CD4-positive, alpha-beta T cell treated with Interleukin-10 for 1 hour (primary cell): ENCODE measurements at places on chromosomes 4 and X.
A peak's percentile ranks its signal among the peaks of the same experiment; 100 is the strongest.

DNA sequence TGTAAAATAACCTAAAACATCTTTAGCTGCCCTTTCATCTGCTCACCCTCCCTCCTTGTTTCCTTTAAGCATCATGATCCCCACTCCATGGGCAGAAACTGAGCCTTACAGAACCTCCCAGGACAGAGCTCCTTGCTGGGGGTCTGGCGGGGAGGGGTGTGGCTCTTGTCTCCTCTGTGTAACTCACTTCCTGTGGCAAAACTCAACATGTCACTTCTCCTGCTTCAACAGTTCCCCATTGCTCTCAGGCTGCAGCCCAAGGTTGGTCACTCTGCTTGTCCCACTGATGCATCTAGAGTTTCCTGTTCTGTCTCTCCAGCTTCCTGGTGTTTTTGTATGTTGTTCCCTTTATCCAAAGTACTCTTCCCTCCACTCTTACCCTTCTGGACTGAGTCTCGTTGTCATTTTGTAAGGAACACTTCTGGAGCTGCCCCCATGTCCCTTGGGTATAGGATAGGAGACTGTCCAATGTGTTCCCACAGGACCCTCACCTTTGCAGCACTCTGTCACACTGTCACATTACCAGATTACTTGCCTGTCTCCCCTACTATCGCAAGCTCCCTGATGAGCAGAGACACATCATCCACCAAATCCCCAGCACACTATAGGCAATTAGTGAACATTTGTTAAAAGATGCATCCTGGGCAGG, 19.6 kb downstream of the TMEM31 start:
- DNase-seq = no peak

- DNase-seq = no peak
Measured at GRCh38 chr4:144962300-144962699, 135.7 kb downstream of the ANAPC10 start.

DNA sequence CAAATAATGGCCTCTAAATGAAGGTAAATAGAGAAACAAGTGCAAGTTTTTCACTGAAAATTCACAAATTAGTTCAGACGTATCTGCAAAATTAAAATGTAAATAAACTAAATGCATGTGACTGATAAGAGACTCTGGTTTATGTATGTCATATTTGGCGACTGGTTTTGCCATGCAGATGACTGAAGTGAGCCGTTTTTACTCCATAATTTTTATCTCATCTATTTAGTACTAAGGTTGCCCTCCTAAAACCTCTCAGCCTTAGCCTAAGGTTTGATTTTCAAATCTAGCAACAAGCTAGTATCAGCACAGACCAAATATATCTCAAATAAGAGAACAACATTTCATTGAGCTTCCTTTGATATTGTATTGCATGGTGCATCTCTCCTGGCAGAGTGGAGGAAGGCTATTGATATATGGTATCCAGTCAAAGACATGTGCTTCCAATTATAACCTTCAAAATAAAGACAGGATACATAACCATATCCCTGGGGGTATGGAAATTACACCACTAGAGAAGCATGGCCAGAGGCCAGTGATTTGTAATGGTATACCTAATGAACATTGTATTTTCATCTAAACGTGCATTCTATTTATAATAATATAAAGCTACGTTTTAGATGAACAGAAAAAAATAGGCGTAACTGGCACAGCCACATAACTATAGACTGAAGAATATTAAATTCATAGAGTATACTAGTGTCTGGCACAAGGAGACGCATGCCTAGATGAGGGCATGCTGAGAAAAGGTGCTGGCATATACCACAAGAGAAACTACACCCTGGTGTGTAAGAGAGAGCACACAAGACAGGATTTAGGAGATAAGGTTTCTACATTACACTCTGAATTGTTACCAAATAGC, 392.6 kb upstream of the INTU start:
- DNase-seq = no peak

GRCh38 chrX:149909324-149910177, 19.8 kb upstream of the HSFX4 start:
- DNase-seq = no peak

DNA sequence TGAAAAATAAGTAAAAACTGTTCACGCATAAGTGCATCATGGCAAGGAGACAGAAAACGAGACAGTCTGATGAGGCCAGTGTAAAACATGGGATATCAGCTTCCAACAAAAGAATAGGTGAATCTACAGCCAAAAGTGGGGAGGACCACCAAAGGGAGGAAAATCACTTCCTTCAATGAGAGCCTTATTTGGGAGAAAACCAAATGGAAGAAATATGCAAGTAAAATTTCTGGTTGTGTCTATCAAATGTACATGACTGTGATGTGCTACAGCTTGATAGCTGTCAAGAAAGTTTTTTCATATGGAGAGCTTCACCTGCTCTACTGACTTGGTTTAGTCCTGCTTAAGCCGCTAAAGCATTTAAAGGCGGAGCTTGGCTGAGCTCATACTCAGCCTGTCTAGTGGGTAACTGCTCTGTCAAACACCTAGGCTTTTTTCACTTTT, 66.2 kb downstream of the MAGEA1 start:
- no peak for DNase-seq

DNA sequence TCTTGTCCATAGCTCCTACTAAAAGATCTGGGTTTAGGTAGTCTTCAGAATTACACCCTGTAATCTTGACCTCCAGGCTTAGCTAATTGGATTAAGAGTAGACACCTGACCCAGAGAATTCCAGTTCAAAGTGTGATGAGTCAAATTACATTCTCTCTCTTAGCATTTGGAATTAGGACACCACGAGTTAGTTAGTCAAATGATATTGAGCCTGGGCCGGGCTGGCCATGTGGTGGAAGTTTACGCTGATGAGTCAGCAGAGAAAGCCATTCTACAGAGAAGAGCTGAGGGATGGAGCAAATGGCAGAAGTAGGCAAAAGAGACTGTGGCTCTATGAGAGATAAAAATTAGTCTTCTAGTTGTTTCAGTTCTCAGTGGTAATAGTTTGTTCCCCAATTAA, 31.1 kb downstream of the CEP44 start:
- no peak for DNase-seq

GRCh38 chrX:133783274-133783673, 202.1 kb downstream of the GPC3 start:
- DNase-seq = no peak

DNA sequence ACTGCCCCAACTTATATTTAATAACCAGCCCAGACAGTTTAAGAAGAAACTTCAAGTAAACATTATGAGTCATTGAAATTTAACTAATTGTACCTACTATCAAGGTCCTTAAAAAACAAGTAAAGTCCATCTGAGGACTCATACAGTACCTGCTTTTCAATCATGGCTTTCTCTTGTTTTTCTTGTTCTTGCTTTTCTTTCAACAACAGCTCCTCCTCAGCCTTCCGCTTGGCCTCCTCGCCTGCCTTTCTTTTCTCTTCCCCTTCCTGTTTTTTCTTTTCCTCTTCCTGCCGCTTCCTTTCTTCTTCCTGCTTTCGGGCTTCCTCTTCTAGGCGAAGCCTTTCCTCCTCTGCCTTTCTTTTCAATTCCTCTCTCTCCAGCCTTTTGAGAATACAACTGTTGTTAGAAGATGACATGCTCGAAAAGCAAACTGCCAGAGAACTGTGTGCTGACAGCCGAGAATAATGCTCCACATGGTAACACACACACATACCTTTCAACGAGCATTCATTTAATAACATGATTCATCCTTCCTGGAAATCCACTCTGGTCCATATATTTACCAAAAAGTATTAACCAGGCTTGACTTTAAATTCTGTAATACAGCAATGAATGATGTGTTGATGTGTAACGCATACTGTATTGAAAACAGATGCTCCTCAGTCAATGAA, 25.2 kb upstream of the BCLAF3 start:
- no peak for DNase-seq

DNA sequence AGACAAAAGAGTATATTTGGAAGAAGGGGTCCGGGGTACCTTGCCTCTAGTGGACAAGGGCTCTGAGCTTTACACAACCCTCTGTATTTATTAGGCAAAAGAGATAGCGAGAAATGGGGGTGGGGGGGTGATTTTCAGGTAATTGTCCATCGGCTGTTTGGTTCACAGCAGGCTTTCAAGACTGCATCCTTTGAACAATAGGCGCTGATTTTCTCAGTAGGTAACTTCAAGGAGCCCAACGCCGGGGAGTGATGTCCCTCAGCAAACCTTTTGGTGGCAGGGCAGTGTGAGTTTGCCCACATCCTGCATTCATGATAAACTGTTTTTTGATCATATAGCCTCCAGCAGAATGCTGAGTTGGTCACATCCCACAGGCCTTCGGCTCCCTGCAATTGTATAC, 61.6 kb downstream of the KDM5C start:
- no peak for DNase-seq

- DNase-seq = peak; percentile 25
Measured at GRCh38 chr4:26217961-26218676, 102.7 kb upstream of the RBPJ start.

GRCh38 chr4:149831656-149832208, 16.1 kb upstream of the IQCM start:
- no peak for DNase-seq

- no peak for DNase-seq
Measured at GRCh38 chrX:11254417-11255109, 38.6 kb upstream of the AMELX start.

GRCh38 chr4:26573389-26573794, 10.5 kb upstream of the TBC1D19 start:
- DNase-seq = no peak

GRCh38 chr4:183082053-183082452, 17.0 kb upstream of the WWC2 start:
- DNase-seq = no peak

DNA sequence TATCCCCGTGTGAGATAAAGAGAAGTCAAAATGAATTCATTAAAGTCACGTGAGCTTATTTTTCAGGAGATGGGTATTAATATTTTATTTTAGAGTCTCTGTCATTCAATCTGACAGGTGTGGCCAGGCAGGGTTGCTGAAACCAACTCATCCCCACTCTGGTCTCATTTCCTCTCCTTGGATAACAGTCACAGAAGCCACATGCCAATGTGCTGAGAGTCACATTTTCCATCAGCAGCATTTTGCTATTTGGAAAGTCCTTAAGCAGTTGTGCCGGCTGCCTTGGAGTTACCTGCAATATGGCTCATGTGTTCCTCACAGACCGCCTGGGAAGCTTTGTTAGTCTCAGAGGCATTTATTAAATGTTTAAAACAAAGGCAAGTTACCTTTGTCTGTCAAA, 302.3 kb downstream of the DCHS2 start:
- no peak for DNase-seq

DNA sequence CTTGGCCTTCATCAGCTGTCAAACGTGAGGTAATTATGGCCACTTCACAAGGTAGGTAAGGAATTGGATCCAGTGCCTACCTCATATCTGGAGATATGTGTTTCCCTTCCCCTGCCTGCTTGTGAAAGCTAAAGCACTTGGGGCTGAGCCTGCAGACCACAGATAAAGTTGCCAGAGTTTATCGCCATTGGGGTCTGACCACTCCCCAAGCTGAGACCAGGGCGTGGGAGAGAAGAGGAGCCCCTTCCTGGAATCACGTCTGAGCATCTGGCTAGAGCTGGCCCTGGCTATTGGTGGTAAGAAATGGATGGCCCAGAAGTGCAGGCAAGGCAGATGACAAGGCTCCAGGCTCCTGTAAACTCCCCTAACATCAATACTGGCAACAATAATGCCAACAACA, 2.7 kb downstream of the ALAS2 start:
- no peak for DNase-seq

- DNase-seq = no peak
Measured at GRCh38 chr4:122623637-122624166, 2.8 kb upstream of the IL21 start.

DNA sequence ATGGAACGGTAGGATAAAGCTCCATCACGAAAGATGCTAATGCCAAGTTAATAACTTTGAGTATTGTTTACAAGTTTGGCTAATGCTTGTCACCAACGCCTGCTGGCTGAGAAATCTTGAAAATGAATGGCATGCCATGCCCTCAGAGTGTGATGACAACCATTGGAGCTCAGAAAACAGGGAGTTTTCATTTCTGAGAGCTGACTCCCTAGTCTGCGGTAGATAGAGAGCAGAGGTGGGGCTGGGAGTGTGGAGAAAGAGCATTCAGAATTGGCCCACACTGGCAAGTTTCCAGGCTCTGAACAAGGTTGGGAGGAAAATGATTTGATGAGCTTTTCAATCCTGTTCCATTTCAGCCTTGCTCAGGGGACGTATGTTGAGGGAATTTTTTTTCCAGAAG, 183.9 kb downstream of the CPEB2 start:
- DNase-seq = no peak

DNA sequence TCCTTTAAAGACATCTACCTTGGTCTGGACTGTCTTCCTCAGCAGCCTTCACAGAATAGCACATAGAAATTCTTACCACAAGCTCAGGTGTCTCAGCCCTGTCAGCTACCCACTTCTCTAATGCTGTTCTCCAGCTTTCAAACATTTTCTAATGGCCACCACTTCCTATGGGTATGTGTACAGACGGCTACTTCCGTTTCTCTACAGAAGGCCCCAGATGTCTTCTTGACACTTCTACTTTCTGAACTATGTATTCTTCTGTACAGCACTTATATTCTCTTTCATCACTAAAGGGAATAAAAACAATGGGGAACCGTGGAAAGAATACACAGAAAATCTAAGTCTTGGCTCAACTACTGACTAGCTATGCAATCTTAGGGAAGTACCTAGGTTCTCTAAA, 13.3 kb downstream of the OPHN1 start:
- no peak for DNase-seq

DNA sequence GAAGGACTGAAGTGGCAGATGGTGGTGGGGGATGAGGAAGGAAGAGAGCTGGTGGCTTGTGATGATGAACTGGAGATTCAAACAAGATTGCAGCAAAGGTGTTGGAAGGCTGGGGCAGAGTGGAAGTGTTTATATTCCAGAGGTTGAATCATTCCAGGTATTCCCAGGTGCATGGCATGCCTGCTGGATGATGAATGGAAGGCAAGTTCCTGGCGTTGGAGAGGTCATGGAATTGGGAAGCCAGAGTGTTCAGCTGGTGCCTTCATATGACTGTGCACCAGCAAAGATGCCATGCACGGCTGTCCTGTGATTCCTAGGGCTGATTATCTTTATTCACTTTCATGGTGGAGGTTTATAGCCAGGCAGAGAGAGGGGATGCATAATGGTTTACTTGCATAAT, 135.8 kb upstream of the PUDP start:
- DNase-seq = no peak

DNA sequence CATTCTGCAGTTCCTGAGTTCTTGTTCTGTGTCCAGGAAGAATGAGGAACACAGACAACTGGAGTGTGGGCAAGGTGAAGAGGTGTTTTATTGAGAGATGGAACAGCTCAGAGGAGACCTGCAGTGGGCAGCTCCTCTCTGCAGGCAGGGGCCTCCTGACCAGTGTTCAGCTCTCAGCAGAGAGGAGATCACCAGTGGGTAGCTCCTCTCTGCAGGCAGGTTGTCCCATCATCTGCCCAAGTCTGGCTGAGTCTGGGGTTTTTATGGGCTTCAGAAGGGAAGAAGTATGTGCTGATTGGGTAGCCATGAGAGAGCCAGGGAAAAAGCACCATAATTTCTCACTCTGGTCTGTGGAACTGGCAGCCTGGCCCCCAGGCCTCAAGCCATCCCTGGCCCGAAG, 56.0 kb upstream of the RASGEF1B start:
- DNase-seq = no peak

- no peak for DNase-seq
Measured at GRCh38 chr4:78588894-78589545, 37.5 kb downstream of the ANXA3 start.
